ENCODE measurements at places on chromosomes 4 and X. TPM values are rescaled to one million over a fixed set of nuclear protein-coding genes. Genes with fewer than 3 reads are reported as not detected.
A peak's percentile ranks its signal among the peaks of the same experiment; 100 is the strongest.

Gene FAAH2
- total RNA-seq = 1.5 TPM

Gene ITIH6
- total RNA-seq = not detected

DNA sequence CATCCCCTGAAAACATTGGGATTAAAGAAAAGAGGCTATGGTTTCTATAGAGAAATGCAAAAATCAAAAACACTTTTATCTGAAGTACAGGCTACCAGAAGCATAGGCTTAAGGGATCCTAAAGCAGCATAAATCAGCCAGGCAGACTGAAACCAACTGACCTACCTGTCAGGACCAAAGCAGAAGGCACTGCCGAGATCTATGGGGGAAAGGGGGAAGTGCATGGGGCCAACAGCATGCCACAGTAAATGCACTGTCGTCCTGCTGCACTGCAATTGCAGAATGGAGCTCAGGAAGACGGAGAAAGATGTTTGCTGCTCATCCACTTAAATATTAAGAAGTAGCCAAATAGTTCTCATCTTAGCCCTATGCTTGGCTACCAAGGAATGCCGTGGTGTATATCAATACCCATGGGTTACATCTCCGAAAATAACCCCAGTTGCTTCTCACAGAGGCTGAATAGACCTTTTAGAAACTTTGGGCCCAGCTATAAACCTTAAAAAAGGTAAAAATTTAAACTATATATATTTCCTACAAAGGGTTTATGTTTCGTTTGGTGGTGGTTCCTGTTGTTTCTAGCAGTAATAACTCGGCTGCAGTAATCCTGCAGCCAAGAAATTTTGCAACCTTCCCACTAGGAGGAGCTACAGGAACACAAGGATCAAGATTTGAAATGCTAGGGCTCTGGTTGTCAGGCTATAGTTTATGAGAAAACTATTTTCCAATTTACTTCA, 312.2 kb upstream of the DIAPH2 start:
- no peaks in the 10 kb centered on the region for H3K4me1 ChIP-seq
- H3K36me3 ChIP-seq = no peaks in the 10 kb centered on the region
- peak; percentile 48 for DNase-seq

DNA sequence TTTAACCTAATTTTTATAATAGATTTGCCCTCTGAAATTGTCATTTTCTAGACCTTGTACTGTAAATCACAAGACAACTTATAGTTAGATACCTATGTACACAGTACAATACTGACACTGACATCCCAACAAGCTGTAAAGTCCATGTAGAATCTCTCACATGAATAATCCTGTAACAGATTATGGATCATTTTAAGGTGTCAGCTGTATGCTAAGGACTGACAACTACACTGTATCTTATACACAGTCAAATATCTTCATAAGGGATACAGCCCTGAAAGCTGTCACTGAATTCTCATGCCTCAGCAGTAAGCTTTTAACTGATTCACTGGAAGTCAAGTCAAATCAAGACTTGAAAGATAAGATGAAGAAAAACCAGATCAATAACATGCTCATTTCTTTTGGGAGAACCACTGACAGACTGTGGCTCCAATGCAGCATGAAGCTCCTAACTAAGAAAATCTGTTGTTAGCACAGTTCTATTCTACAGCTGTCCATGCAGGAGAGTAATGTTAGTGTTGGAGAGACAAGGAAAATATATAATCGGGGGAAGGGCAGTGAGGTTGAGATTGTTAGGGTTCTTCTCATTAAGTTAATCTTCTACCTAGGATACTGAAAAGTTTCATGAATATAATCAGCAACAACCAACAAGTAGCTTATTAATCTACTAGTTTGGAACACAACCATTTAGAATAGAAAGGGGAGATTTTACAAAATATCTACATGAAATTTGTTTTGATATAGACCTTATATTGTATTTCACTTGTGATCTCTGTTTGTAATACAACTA, 612.0 kb downstream of the PCDH18 start:
- no peak overlapping the region for H3K27ac ChIP-seq
- no peaks in the 10 kb centered on the region for H3K4me1 ChIP-seq
- H3K36me3 ChIP-seq = no peaks in the 10 kb centered on the region

DNA sequence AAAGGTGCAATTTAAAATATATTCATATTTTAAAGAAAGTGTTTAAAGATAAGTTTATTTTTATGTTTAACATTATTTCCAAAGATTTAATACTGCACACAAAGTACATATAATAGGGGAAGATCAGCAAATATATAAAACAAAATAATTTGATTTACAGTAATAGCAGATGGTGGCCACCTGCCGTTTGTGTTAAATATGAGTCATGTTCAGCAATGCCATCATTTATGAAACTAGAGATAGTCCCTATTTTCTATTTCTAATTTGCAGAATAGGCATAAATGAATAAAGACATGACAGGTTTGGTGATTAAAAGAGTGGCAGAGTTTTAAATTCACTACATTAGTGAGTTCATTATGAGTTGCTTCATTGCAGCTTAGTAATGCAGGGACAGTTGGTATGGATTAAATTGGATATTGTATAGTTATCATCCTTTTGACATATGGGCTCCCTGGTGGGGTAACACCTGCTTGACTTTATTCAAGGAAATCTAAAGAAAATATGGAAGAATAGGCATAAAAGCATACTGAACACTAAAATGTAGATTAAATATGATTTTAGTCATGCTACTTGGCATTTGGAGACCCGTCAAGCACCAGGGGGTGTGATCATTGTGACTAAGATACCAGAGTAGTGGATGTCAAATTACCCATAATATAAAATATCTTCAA, 78.8 kb upstream of the BANK1 start:
- H3K4me1 ChIP-seq = no peaks in the 10 kb centered on the region
- H3K36me3 ChIP-seq = no peaks in the 10 kb centered on the region
- no peaks in the 10 kb centered on the region for H3K27me3 ChIP-seq

GRCh38 chr4:147772056-147772455, 40.2 kb downstream of the ARHGAP10 start:
- DNase-seq = no peak
- no peak overlapping the region for H3K4me3 ChIP-seq
- no peaks in the 10 kb centered on the region for H3K27me3 ChIP-seq
- H3K4me1 ChIP-seq = peaks cover 32% of the 10 kb centered on the region
- H3K27ac ChIP-seq = no peak overlapping the region

DNA sequence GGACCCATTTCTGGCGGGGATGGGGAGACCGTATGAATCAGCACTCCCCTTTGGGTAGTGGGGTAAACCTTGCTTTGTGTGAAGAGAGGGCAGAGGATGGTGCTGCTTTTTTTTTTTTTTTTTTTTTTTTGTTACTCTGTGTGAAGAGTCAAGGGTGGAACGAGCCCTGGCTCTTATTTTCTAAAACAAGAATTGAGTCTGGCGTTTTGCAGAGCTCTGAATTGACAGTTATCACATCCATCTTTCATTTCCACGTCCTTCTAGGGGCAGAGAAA, 1.2 kb downstream of the SLAIN2 start:
- no peak for DNase-seq
- H3K27me3 ChIP-seq = no peaks in the 10 kb centered on the region
- peaks cover 40% of the 10 kb centered on the region for H3K4me1 ChIP-seq
- no peaks in the 10 kb centered on the region for H3K36me3 ChIP-seq

GRCh38 chr4:150178161-150178560, 99.9 kb downstream of the DCLK2 start:
- no peak overlapping the region for H3K4me3 ChIP-seq
- H3K27me3 ChIP-seq = no peaks in the 10 kb centered on the region
- H3K4me1 ChIP-seq = peaks cover 7% of the 10 kb centered on the region
- H3K27ac ChIP-seq = no peak overlapping the region
- no peak for DNase-seq
- H3K36me3 ChIP-seq = no peaks in the 10 kb centered on the region

- no peaks in the 10 kb centered on the region for H3K36me3 ChIP-seq
- H3K4me1 ChIP-seq = no peaks in the 10 kb centered on the region
- H3K27me3 ChIP-seq = no peaks in the 10 kb centered on the region
- H3K4me3 ChIP-seq = no peak overlapping the region
- no peak for DNase-seq
- no peak overlapping the region for H3K27ac ChIP-seq
Observed at GRCh38 chr4:186481998-186482790, 73.2 kb downstream of the MTNR1A start.

- peak overlapping the region; percentile 86 for H3K27ac ChIP-seq
- peak overlapping the region; percentile 84 for H3K4me3 ChIP-seq
- DNase-seq = peak; percentile 25
- H3K36me3 ChIP-seq = no peaks in the 10 kb centered on the region
Observed at GRCh38 chr4:88522702-88523324, 763 bp downstream of the PYURF start.
